Activated naive CD4-positive, alpha-beta T cell treated with anti-CD3 and anti-CD28 coated beads, Interleukin-2, amount 50 U/mL, for 16 hours (primary cell): ENCODE measurements at places on chromosomes 3 and 15.

GRCh38 chr15:33565094-33565493 is 254.3 kb downstream of the RYR3 start:
- no peak for DNase-seq

DNA sequence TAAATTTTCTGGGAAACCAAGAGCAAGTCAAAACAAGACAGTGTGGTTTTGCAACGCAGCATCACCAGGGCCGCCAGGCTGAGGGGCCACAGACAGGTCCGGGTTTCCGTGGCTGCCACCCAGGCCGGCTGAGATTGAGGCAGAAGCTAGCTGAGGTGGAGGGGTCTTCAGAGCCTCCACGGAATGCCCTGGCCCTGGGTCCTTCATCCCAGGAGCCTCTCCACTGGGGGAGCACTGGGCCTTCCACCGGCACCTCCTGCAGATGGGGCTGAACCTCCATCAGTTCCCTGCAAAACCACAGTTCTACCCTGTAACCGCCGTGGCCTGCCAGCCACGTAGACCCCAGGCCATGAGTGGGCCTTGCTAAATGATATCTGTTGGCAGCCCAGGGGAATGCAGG is 152.7 kb downstream of the CHSY1 start:
- no peak for DNase-seq

GRCh38 chr3:55362210-55362960 is 124.7 kb downstream of the WNT5A start:
- no peak for DNase-seq

DNA sequence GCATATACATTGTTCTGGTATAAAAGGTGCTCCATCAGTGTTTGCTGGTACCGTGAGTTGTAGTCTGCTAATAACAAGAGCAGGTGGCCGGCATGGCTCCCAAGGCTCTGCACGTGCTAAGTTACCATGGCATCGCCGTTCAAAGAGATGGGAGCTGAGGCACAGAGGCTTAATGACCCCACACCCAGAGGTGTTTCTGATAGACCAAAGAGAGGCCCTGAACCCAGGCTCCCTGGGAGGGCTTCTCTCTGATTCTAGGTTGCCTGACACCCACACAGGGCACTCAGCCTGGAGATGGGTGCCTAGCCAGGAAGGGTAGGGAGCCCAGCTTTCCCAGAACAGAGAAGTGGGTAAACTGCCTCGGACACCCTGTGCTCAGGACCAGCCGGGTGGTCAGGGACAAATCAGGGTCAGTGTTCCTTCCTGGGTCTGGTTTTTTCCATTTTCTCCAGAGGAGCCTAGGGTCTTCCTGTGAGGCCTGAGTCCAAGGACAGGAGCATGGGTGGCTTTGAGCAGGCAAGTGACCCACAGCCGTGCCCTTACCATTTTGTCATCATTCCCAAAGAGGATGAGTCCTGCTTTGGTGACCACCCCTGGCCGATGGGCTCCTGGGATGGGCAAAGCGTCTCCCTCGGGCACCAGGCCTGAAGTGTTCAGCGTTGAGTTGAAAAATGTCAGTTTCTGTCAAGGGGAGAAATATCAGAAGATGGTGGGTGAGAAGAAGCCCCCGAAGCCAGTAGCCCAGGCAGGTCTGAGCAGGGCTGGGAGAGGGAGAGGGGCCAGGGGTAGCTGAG is 27.3 kb downstream of the ALDH1L1 start:
- DNase-seq, result peak; percentile 3

DNA sequence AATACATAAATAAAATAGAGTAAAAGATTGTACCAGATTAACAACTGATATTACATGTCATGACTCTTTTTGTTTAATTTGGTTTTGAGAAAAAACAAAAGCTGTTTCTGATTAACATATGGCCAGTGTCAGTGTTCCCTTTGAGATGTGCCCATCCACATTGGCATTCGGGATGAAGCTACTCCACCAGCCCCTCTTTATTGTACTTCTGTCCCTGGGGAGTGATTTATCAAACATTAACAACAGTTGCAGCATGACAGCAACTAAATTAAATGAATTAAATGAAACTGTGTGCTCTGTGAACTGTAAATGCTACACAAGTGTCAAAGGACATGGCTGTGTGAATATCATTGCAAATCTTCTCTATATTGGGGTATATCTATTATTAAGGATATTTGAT is 25.9 kb upstream of the MTMR10 start:
- no peak for DNase-seq

DNA sequence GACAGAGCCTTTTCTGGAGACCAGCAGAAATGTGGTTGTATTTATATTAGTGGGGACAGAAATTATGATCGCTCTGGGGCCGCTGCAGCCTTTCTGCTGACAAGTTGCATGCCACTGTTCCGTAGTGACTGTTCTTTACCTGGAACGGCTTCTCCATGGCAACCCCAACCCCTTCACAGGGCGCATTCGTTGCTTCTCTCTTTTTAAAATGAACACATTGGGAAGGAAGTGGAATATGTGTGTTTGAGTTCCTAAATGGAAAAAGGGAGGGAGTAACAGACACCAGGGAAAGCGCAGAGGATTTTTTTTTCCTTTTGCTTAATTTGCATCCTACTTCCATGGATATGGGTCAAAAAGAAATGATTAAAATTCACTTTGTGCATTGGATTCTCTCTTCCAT is 482.0 kb upstream of the SUCLG2 start:
- DNase-seq, result no peak

DNA sequence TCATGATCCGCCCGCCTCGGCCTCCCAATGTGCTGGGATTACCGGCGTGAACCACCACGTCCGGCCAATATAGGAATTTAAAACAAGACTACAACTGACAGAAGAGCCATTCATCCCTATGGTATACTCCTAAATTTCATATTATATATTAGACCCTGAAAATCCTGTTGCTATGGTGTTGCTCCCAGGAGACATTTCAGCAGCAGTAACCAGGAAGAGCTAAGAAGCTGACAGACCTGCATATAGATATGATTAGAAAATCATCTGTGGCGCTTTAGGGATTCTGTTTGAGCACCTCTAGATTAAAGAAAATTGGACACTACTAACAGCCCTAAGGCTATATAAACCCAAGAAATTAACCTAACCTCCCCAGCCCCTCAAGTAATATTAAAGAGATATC is 38.8 kb downstream of the TBL1XR1 start:
- no peak for DNase-seq

DNA sequence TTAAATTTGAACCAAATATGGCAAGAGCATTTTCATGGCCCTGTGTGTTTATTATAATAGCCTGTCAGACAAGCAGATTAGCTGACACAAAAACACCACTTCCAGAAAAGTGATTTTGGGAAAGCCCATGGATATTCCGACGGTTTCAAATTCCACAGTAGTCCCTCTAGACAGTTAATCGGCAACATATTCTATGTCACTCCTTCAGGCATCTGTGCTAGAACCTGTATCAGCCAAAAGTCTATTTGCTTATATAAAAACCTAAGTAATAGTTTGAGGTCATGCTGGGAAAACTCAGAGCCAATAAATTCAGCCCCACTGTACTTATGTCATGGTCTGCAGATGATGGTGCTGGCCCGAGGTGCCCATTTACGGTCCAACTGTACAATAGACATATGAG is 110.2 kb upstream of the ARHGEF26 start:
- DNase-seq, result no peak

DNA sequence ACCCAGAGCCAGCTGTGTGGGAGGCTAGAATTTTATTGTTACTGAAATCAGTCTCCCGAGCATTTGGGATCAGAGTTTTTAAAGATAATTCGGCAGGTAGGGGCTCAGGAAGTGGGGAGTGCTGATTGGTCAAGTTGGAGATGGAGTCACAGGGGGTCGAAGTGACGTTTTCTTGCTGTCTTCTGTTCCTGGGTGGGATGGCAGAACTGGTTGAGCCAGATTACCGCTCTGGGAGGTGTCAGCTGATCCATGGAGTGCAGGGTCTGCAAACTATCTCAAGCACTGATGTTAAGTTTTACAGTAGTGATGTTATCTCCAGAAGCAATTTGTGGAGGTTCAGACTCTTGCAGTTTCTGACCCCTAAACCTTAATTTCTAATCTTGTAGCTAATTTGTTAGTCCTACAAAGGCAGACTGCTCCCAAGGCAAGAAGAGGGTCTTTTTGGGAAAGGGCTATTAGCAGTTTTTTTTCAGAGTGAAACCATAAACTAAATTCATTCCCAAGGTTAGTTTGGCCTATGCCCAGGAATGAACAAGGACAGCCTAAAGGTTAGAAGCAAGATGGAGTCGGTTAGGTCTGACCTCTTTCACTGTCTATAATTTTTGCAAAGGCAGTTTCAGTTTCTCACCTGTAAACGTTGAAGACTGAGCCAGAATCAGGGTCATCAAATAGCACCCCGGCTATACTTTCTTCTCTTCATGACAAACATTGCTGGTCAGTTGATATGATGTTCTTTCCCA is 28.2 kb downstream of the FLNB start:
- DNase-seq, result no peak

GRCh38 chr3:69451594-69451993 is 65.7 kb upstream of the FRMD4B start:
- no peak for DNase-seq

GRCh38 chr3:139652561-139652960 is 25.2 kb downstream of the NMNAT3 start:
- no peak for DNase-seq

DNA sequence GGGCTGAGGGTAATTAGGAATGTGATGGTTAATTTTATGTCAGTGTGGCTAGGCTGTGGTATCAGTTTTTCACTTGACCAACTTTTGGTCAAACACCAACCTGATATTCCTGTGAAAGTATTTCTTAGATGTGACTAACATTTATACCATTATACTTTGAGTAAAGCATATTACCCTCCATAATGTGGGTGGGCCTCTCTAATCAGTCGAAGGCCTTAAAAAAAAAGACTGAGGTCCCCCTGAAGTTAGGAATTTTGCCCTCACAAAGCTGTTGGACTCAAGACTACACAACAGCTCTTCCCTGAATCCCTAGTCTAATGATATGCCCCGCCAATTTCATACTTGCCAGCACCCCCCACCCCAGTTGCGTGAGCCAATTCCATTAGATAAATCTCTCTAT is 12.5 kb downstream of the SLMAP start:
- DNase-seq, result no peak

DNA sequence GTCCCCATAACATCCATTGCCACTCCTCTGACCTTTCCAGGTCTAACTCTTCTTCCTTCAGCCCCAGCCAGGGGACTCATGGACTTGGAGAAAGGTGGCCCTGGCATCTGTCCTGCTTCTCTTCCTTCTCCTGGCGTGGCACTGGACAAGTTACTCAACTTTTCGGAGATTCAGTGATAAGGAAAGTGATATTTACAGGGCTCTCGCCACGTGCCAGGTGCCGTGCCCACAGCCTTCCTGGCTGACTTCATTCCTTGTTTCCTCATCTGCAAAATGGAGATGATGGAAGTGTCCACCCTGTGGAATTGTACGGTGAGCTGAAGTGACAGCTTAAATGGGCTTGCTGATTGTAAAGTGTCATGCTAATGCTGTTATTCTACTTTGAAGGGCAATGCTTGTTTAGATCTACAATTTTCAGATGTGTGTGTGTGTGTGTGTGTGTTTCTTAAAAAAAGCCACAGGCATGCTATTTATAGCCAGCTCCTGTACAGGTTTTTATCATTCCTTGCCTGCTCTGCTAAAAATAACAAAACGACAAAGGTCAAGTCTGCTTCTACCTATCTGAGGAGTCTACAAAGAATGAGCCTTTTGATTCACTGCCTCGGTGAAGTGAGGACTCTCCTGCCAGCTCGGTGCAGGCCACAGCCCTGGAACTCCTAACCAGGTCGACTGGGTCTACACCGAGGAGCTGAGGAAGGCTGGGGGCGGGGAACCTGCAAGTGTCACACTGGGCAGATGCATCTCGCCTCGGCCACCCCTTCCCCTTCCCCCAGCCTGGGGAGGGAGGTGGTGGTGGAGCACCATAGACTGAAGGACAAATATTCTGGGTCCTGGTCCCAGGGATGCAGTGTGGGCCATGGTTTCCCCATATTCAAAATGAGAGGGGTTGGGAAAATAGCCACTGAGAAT is 11.4 kb upstream of the ATP2B2 start:
- DNase-seq, result no peak

DNA sequence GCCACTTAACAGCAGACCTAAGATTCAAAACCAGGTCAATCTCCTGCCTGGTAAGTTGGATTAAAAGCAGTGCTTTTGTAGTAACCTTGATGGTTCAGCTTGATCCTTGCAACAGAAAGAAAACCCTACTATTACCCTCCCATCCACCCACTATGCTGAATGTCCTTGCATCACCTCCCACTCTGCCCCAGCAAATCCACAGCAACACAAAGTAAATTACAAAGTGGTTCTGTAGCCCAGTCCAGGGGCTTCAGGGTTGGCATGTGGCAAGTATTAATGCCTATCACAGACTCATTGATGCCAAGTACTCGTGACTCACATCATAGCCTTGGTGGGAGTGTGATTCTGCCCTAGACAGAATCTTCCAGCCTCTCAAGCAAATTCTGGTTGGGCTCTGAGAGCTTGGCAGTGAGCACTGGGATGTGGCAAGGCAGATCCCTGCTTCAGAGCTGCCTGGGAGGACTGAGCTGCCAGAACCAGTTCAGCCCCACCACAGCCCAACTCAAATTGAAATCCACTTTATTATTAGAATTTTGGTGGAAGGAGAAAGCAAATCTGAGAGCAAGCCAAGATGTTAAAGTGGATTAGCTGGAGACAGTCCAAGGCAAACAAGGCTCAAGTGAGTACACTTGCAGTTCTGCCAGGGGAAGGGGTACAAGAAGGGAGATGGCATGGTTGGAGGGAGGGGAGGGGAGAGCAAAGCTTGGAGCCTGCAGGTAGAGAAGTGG is 225.8 kb upstream of the UMPS start:
- DNase-seq, result no peak
